ENCODE measurements at places on chromosomes 12 and 14. TPM values are rescaled to one million over a fixed set of nuclear protein-coding genes. Genes with fewer than 3 reads are reported as not detected.

Gene DBX2
- total RNA-seq: not detected

Gene KLRB1
- not detected for total RNA-seq

Gene BEST3
- total RNA-seq: not detected

Gene RFX4
- not detected for total RNA-seq

Gene B3GNT4
- under 0.01 TPM for total RNA-seq

Gene SOS2
- 17.9 TPM for total RNA-seq

Gene C12orf76
- total RNA-seq: 22.6 TPM

Gene APOF
- total RNA-seq: not detected

Gene GALNT16
- 0.30 TPM for total RNA-seq

All from epithelial cell of umbilical artery (primary cell).